ENCODE measurements at places on chromosomes 7 and 10. TPM values are rescaled to one million over a fixed set of nuclear protein-coding genes. Genes with fewer than 3 reads are reported as not detected.

Gene OGDHL
- not detected for total RNA-seq

Gene GNAT3
- not detected for total RNA-seq

Gene ANKRD7
- total RNA-seq: not detected

Gene CRHR2
- not detected for total RNA-seq

Gene CTAGE4
- total RNA-seq: not detected

DNA sequence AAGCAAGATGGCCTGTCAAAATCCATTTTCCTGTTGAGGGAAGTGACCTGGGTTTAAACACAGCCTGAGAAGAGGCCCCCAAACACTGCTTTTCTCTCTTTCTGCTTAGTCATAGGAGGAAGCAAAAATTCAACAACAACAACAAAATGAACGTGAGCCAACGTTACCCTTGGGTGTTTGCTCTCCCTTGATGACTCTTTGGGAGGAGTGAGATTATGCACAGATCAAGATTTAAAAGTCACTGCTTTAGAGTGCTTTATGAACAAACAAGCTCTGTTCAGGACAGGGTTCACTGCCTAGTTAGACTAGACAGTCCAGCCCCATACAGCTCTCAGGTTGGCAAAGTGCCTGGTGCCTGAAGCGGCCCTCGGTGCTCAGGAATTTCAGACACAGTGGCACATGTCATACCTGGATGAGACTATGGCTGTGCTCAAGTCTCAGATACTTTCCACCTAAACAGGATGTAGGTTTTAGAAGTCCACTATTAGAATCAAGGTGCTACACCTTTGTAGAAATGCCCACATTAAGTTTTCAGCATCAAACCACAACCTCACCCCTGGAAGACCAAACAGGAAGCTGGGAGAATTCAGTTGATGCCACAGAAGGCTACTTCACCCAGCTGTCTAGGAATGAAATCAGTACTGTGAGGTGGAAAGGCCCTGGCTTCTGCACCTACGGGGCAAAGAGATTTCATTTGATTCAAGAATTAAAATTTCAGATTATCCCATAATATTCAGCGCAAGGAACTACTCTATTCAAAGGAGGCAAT is 38.7 kb downstream of the DENND11 start:
- DNase-seq: no peak
- no peaks in the 10 kb centered on the region for H3K27me3 ChIP-seq
- H3K4me1 ChIP-seq: no peaks in the 10 kb centered on the region
- H3K36me3 ChIP-seq: peaks cover 69% of the 10 kb centered on the region
- no peak overlapping the region for H3K4me3 ChIP-seq
